Cerebellar nuclear complex (tissue), 1 donor: ENCODE measurements at places on chromosomes 13 and 19.

GRCh38 chr19:38321646-38322196 is 2.1 kb downstream of the KCNK6 start:
- DNase-seq: no peak

- no peak for DNase-seq
Observed at GRCh38 chr19:34662919-34663318, 14.0 kb downstream of the SCGB2B2 start.

DNA sequence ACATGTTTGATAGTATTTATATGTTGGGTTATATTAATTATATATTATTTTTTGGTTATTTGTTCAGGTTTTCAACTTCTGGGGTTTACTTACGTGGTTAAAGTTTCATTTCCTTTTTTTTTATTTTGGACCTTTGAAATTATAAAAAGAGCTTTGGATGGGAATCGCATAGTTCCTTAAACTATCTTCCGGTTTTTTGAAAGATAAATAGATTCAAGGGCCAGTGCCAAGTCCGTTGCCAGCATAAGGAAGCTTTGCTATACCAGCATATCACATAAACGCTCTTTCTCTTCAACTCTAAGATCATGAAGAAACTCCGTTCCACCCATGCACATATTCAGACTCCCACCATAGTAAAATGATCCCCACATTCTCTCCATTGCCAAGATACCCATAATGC is 7.4 kb upstream of the OXGR1 start:
- DNase-seq: no peak

DNA sequence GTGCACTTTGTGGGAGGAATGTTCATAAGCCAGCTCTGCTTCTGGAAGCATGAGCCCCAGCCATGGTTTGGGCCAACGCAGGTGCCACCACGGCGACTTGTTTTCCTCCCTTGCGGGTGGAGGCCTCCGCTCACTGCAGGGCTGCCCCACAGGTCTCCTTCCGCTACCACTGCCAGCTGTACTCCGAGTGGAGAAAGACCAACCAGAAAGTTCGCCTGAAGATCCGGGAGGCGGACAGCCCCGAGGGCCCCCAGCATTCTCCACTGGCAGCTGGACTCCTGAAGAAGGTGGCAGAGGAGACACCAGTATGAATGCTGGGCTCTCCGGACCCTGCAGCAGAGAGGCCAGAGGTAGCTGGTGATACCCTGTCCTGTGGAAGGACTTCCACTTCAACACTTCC is 6.5 kb upstream of the HNRNPM start:
- no peak for DNase-seq

GRCh38 chr19:49534632-49535385 is 7.0 kb downstream of the RCN3 start:
- DNase-seq: no peak

GRCh38 chr13:97276862-97277269 is 54.7 kb downstream of the MBNL2 start:
- no peak for DNase-seq

DNA sequence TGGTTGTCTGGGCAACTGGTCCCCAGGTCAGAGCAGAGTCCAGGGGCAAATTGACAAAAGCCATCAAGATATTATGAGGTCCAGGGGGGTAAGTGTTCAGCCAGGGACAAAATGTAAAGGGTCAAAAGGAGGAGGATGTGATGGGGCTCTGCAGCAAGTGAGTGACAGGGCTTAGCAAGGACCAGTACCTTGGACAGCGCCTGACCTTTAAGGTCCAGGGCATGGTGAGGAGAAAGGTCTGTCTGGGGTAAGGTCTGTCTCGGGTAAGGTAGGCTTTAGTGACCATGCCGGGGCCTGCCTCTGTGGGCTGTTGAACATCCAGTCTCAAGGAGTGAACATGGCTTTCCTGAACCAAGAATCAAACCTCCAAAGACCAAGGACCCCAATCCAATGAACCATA is 6.3 kb upstream of the ZNF358 start:
- DNase-seq: no peak

DNA sequence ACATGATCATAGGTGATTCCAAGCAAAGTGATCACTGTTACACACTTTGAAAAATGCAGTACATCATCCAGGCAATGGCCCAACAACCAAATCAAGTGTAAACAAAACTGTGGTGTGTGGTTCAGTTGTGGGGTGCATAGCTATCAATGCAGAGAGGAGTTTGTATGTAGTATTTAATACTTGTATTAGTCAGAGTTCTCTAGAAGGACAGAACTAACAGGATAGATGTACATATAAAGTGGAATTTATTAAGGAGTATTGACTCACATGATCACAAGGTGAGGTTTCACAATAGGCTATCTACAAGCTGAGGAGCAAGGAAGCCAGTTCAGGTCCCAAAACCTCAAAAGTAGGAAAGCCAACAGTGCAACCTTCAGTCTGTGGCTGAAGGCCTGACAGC is 249.3 kb upstream of the HTR2A start:
- no peak for DNase-seq

DNA sequence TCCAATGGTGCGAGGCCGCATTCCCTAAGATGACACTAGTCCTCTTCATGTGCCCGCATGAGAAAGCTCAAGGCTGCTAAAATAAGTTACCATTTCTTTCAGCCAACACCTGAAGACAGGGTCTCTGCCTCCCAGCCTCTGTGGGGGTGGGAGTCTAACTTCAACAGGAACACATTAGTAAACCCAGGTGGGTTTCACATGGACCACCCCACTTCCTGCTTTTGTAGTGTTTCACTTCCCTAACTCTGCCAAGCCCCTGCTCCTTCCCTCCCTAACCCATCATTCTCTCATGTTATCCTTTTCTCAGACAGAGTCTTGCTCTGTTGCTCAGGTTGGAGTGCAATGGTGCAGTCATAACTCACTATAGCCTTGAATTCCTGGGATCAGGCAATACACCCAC is 783.6 kb downstream of the UQCRFS1 start:
- DNase-seq: no peak

- no peak for DNase-seq
Observed at GRCh38 chr19:12789098-12789903, 2.0 kb upstream of the JUNB start.

DNA sequence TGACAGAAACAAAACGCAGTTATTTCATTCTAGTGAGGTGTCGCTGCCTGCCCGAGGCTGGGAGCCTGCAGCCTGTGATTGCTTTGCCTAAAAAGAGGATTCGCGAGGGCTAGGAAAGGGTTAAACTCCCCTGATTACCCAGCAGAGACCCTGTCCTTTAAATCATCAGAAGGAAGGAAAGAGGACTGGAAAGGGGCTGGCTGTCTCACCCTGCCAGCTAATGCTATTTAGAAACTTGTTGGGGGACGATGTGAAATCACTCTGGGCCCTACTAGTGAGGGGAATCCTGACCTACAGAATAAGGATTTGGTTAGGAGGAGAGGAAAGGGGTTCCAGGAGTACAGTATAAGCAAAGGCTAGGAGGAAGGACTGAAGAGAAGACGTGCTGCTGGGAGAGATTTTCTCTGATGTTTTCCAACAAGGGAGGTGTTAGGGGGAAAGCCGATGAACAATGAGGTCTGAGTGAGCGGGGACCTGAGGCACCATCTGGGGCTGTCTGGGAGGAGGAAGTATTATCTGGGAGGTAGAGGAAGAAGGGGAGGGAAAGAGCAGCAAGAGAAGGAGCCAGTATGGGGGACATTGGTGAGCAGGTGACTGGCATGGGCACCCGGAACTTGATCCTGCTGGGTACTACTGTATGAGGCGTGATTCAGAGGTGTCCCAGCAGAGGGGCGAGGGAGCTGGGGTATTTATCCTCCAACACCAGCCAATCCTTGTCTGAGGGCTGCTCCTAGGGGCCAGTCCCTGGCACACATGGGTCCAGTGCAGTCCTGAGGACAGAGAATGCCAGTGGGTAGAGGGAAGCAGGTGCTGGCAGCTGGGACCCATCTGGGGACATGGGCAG is 55.7 kb upstream of the PTPRS start:
- DNase-seq: no peak

DNA sequence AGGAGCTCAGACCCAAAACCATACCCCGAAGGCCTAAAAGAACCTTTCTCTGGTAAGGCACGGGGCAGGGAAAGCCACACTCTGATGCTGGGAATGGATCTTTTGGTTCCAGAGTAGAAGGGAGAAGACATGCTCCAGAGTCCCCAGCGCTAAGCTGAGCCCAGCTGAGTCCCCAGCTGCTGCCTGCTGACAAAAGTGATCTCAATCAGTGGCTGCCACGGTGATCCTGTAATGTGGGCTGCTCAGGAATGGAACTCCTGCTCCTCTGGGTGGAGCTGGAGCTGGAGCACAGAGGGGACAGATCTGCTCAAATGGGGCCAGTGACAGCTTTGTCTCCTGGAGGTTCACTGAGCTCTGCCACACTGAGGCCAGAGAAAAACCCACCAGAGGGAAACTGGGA is 70.5 kb downstream of the MLLT1 start:
- no peak for DNase-seq

GRCh38 chr13:28579322-28579721 is 79.6 kb upstream of the POMP start:
- no peak for DNase-seq

- no peak for DNase-seq
Observed at GRCh38 chr19:42301646-42302203, at the start of gene PRR19. TSS of gene PRR19 (plus strand) at chr19:42302132. CDS start at chr19:42309585, 7,453 bp downstream.

GRCh38 chr13:73168953-73169401 is 110.2 kb downstream of the KLF5 start:
- no peak for DNase-seq

DNA sequence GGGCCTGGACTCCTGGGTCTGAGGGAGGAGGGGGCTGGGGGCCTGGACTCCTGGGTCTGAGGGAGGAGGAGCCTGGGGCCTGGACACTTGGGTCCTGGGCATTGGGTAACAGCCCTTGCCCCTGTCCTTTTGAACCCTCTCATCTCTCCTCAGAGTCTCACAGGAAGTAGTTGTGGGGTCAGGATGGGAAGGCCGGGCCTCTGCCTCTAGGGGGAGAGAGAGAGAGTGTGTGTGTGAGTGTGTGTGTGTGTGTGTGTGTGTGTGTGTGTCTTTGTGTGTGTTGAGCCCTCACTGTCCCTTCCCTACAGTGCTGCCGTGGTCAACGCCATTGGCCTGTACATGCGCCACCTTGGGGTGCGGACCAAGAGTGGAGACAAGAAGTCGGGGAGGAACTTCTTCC is 10.9 kb downstream of the ARHGEF1 start:
- no peak for DNase-seq

DNA sequence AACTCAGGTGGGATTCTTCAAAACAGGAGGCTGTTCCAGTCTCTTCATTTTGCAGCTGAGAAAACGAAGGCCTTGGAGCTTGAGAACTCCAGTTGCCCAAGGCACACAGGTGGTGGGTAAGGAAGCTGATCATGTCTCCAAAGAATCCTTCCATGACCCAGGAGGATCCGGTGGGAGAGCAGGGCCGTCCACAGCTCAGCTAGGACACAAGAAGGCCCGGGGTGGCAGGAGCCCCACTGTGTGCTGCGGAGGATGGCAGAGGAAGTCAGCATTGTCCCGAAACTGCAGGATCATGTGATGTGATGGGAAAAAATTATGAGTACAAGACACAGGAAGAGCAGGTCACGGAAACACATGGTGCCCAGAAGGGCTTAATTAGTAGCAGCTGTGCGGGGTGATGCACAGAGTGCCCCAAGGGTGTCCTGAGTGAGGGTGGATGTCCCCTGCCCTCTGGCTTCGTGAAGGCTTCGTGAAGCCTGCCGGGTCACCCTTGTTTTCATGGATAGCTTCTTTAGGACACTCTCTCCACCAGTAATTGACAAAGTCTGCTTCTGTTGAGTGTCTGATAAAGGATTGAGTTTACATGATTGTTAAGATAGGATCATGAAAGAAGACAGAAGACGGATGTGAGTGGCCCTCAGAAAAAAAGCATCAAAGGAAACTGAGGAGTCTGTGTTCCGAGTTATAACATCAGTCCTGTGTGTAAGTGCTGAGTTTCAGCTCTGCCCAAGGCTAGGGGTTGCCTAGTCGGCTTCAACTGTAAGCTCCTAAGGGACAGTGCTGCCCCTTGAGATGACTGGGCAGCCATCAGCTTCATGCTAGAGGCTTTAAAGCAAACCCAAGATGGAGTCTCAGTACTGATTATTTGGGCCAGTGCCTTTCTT is 33.8 kb upstream of the SACS start:
- no peak for DNase-seq

- DNase-seq: no peak
Observed at GRCh38 chr13:22801402-22802003, 379.3 kb upstream of the SGCG start.

- no peak for DNase-seq
Observed at GRCh38 chr13:93673885-93674284, 447.3 kb downstream of the GPC6 start.

DNA sequence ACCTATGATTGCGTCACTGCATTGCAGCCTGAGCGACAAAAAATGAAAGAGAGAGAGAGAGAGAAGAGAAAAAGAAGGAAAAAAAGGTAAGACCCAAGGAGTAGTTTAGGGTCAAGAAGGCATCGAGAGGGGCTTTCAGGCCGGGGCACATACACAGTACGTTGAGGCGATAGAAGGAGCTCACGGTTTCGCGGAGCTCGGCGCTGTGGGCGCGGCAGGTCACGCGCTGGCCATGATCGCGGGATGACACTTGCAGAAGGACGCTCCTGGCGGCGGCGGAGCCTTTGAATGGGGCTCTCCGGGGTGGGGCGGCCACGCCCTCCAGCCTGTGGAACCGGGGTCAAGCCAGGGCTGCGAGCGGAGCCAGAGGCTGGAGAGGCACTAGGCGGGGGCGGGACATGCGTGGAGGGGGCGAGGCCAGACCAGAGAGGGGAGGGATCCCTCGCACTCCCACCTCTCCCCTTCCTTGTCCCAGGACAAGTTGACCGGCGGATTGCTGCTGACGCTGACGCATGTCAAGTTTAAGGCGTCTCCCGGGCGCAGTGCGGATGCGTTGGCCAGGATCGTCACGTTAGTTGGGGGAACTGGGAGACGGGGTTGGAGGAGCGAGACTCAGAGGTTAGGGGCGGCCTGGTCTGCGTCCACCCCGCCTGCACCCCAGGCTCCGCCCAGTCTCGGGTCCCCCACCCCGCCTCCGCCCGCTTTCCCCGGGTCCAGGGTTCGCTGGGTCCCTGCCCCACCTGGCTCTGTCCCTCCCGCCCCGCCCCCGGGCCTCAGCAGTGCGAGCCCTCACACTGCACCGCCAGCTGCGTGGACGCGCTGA is 6.9 kb downstream of the NPHS1 start:
- DNase-seq: no peak

DNA sequence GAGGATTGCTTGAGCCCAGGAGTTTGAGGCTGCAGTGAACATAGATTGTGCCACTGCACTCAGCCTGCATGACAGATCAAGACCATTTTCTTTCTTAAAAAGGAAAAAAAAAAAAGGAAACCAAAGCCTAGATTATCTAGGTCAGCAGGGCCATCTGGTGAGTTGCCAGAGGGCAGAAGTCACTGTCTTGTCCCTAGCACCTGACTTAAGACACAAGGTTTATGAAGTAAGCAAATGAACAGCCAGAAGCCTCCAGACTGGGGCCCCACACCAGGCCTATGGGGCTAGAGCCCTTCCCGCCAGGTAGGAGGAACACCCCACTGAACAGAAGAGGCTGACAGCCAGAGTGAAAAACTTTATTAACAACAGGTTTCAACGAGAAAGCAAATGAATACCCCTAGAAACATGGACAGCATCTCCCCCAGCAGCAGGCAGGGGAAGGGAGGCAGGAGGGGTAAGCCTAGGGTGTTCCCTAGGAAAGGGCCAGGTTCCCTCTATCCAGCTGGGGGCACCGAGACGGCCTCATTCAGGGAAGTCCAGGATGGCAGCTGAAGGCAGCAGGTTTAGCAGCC is 1.2 kb downstream of the WDR83 start:
- no peak for DNase-seq
